ENCODE measurements at places on chromosomes 6 and 20.
A peak's percentile ranks its signal among the peaks of the same experiment; 100 is the strongest.

DNA sequence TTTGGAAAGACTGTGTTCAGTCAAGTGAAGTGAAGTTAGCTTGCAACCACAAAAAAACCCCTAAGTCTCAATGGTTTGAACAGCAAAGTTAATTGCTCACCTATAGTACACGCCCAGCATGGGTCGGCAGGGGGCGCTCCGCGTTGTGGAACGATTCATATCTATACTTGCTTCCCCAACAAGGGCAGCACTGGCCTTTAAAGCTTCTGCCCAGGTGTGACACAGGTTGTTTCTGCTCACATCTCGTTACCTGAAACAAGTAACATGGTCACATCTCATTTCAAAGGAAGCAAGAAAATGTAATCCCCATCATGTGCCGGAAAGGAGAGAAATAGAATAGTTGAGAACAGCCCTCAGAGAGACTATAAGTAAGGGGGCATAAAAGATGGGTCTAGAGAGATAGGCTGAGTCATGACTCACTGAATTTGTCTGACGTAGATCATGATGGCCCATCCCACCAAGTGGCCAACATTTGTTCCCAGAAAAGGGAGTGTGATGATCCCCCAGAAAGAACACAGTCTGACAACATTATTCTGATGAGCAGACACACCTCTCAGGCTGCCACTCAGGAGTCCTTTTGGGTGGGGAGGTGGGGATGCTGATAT is 29.0 kb downstream of the HNF4A start:
- DNase-seq = peak; percentile 66

DNA sequence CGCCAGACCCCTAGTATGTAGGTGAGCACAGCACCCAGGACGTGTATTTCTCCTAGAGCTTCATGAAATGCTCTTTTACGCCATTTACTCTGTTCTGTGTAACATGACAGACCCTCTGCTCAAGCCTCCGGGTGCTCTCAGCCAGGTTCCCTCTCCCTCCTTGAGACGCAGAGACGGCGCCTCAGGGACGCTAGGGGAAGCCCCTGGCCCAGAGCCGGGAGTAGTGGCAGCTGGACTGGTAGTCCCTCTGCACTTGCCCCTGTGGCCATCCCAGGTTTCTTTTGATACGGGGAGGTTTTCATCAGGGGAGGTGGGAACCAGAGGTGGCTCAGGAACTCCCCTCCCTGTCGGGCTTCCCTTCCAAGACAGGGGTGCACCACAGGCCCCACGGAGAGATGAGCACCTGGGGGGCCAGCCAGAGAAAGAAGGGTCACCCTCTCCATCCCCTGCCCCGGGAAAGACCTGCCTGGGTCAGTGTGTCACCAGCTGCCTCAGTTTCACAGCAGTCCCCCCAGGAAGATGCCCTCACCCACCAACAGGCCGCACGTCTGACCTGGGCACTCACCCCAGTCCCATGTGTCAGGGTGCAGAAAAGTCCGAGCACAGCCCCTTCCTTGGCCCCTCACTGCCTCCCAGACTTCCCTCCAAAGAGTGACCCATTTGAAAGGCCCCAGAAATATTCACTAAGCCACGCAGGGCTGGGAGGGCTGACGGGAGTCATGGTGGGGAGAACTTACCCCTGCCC is 58.1 kb upstream of the AFDN start:
- no peak for DNase-seq

DNA sequence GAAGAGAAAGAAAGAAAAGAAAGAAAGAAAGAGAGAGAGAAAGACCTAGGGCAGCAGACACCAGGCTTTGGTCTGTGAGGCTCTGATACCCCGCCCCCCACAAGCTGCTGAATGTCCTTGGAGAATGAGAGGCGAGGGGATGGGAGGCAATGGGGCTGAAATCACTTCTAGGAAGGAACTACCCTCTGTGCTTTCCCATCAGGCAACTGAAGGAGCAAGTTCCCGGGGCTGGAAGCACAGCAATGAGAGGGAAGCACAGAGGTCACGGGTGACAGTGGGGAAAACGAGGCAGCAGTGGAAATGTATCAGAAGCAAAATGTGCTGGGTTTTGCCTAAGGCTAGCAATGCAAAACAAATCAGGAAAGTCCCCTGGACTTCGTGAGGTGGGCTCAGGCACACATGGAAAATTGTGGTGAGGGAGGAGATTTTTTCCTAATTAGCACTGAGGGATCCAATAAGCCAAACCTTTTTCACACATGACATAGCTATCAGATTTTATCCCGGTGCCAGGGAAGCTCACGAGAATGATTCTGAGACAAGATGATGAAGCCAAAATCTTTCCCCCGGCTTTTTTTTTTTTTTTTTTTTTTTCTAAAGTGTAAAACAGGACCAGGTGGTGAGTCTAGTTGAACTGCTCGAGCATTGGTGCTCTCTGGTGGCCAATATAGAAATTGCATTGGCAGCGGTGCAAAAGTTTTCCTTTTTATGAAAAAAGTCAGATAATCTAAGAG is 16.8 kb upstream of the ARFGEF2 start:
- peak; percentile 46 for DNase-seq

GRCh38 chr6:67133973-67134372 is 1426.9 kb upstream of the EYS start:
- DNase-seq = no peak

DNA sequence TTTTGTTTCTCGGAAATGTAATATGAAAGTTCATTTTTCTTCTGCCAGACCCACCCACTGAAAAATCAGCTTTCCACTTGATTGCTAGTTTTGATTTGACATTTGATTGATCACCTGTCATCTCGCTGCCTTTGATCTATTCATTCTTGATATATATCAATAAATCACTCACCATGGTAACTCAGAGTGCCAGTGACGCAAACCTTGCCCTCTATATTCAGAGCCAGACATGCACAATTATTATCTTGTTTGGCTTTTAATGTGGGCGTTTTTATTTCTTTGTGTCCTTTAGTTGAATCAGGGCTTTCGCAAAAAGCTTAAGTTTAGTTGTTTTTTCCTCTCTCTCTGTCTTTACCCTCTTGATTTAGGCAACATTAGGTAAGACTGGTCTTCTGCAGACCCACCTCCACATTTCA is 2.0 kb downstream of the TSHZ2 start:
- DNase-seq = peak; percentile 46

DNA sequence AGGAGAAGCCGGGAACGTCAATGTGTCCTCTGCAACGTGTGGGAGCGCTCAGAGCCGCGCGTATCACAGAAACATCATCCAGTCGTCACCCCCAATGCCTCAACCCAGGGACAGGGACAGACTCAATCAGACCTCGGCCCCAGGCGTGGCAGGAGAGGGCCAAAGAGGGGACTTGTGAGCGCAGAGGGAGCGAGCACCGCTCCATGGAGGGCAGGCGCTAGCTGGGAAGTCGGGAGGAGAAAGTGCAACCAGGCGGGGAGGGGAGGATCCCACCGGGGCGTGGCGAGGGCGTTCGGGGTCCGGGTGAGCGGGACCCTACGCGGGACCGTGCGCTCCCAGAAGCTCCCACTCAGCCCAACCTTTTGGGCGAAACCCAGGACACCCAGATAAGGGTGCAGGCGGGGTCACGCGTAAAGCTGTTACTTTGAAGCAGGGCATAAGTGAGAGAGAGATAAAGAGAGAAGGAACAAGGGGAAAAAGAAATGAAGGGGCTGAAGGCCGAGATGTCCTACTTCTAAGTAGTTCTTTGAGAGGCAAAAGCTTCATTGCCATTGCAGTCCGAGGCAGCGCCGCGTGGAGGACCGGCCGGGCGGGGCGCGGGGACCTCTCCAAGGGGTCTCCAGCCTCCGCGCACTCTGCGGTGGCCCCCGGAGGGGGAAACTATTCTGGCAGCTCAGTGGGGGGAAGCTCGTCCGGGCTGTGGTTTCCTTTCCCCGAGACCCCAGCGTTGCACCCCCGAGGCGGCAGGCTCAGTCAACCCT is 862 bp upstream of the SOBP start:
- DNase-seq = peak; percentile 9

DNA sequence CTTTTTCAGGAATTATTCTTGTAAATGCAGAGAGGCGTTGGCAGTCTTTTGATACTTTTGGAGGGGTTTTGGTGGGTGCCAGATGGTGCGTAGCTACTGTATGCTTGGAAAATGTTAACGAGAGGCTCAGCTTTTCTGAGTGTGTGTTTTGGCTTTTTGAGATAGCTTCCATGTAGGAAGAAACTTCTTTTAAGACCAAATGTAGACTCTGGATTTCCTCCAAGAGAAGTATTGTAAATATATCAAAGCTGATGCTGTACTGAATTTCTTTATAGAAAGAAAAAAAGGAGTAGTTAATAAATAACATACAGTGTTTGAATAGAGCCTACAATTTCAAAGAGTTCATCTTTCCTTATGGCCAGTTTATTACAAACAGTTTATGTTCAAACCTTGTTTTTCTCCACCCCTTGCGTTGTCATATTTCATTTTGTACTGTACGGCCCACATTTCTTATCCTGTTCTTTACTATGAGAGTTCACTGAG is 16.7 kb downstream of the TIAM2 start:
- no peak for DNase-seq

- no peak for DNase-seq
Measured at GRCh38 chr20:24964506-24964840, 15.4 kb downstream of the CST7 start.

- no peak for DNase-seq
Measured at GRCh38 chr6:158457616-158458278, 102.1 kb upstream of the TMEM181 start.

DNA sequence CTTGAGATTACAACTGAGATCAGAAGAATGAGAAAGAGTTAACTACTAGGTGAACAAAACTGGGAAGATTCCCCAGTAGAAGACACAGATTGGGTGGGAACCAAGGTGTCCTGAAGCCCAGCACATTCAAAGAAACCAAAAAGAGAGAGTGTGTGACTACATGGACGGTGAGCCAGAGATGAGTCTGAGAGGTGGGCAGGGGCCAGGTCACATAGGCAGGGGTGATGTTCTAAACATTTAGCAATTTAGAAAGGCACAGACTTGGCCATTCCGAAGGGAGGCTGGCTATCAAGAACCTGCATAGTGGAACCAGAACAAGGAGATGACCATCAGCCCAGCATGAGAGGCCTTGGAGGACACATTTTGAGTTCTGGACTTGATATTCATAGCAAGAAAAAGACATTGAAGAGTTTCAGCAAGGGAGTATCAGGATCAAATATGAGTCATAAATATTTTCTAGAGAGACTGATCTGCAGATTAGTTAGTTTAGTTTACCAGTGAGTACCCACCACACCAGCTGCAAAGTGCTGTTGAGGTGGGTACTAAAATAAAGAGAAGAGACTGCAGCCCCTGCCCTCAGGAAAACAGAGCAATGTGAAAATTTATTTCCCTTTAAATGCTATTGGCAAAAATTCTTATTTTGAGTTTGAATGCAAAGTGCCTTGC is 340.5 kb upstream of the PRDM1 start:
- DNase-seq = no peak

DNA sequence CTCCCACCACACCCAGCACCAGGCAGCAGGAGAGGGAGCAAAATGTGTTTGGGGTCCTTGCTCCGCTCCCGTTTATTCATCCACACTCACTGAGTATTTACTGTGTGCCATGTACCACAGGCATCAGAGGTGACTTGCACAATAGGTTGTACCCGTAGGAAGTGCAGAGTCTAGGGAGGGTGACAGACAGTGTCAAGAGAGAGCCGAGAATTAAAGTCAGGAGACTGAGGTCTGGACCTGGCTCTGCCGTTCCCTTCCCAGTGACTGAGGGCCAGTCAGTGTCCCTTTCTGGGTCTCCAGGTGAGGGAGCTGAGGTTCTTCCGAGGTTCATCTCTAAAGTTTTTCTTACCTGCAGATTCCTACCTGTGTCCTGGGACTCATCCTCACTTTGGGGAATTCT is 22.3 kb downstream of the TTBK1 start:
- no peak for DNase-seq

DNA sequence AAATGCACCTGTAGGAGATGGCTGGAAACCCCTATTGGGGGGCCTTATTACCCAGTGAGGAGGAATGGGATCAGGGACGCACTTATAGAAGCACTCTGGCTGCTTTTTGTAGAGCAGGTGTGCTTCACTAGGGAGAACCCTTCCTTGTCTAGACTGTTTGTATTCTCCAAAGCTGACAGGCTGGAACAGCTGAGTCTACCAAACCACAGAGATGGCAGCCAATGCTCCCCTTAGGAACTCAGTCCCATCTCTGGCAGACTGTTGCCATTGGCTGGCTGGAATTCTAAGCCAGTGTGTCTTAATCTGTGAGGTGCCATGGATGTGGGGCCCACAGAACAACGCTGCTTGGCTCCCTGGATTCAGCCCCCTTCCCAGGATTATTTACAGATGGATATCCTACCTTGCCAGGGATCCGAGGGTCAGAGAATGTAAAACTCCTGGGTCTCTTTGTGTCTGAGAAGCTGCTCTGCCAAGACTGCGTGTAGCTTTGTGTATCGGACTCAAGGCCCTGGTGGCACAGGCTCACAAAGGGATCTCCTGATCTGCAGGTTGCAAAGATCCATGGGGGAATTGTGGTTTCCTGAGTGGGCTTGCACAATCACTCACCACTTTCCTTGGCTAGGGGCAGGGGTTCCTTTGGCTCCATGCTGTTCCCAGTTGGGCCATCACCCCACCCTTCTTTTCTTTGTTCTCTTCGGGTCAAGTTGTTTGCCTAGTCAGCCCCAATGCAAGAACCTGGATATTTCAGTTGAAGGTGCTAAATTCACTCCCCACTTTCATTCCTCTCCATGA is 26.1 kb downstream of the C6orf52 start:
- DNase-seq = no peak

- DNase-seq = no peak
Measured at GRCh38 chr20:54227241-54227640, 19.4 kb downstream of the PFDN4 start.

DNA sequence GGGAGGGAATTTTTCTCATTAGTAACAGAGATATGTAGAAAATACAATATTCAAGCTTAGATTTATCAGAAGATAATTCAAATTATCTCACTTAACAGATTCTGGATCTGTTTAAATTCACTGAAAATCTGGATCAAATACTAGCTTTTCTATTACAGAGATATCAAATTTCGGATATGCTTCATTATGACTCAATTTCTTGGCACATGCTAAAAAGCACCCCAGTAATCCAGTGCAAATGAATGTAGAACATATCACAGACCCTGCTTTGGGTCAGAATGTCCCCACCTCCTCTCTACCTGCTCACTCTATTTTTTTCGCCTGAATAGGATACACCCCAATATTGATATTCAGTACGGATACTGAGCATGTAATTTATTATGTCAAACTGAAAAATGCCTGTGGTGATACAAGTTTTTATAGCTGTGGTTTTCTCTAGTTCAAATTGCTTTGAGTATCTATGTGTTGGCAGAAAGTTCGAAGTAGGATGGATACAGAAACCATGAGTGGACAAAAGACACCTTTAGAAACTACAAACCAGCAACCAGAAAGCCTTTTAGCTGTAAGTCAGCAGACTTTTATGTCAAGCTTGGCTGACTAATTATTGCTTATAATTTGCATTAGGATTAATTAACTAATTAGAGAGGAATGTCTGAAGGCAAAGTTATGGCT is 290.0 kb downstream of the TFAP2B start:
- DNase-seq = no peak

- no peak for DNase-seq
Measured at GRCh38 chr6:129521946-129522345, 188.0 kb downstream of the ARHGAP18 start.

GRCh38 chr6:156160007-156160794 is 617.0 kb upstream of the ARID1B start:
- no peak for DNase-seq
